IMR-90 (cell line): ENCODE measurements at places on chromosomes 16 and 17. TPM values are rescaled to one million over a fixed set of nuclear protein-coding genes. Genes with fewer than 3 reads are reported as not detected.

Gene GRIN2C
- not detected in 2 replicates for total RNA-seq

DNA sequence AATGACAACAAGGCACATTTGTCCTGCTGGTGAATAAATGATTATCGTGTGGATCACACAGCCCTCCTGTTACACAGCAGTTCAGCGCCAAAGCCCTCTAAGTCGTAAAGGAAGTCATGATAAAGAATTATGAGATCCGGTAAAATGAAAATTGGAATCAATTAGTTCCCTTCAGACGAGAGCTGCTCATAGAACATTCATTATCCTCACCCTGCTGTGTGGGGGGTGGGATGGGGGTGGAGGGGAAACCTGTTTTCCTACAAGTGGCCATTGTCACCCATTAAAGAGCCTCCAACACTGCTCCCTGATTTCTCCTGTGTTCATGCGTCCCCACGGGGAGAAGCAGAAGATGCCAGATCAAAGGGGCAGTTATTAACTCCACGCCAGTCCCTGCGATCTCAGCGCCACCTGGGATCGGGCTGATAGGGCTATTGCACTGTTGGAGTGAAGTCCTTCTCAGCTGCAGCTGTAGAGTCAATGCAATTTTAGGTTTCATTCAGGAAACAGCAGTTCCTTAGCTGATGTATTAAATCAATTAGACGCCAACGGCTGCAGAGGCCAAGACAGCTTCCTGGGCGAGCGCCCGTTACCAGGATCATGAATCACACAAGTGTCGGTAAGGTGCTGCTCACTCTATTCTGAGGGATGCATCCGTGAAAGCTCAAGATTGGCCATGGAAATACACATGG is 19.2 kb upstream of the CACNG4 start:
- H3K27ac ChIP-seq, result no peak overlapping the region
- peaks cover 3% of the 10 kb centered on the region; the same call in 1 of the 2 replicates for H3K4me1 ChIP-seq
- no peak overlapping the region for H3K4me3 ChIP-seq
- H3K36me3 ChIP-seq, result no peaks in the 10 kb centered on the region
- peaks cover 14% of the 10 kb centered on the region for H3K27me3 ChIP-seq

Gene EXOC7
- 98.9 and 118 TPM in 2 replicates for total RNA-seq

Gene TP53
- 26.4 and 31.2 TPM in 2 replicates for total RNA-seq

DNA sequence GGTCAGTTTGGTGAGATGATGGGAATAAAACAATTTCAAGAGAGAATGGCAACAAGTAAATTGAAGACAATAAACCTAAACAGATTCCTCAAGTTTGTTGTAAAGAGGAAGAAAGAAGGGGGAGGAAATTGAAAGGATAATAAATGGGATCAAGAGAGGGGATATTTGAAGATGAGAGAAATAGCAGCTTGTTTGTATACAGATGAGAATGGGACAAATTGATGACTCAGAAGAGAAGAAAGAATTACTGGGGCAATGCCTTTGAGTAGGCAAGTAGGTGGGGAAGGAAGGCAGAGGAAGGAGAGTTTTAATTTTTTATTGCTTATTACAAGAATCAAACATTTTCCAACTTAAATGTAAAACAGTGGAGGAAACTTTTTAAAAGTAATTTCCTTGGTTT is 98.3 kb downstream of the CHD9 start:
- H3K4me1 ChIP-seq, result peaks cover 6% of the 10 kb centered on the region
- no peak for DNase-seq
- no peak overlapping the region for H3K4me3 ChIP-seq
- peaks cover 7% of the 10 kb centered on the region for H3K36me3 ChIP-seq

Gene HLF
- 0.18 TPM in 1 of 2 replicates, not detected in the other for total RNA-seq

Gene ERI2
- total RNA-seq, result 10.2 and 15.0 TPM in 2 replicates

Gene SRCIN1
- total RNA-seq, result not detected in 2 replicates

Gene TPSB2
- total RNA-seq, result not detected in 2 replicates

GRCh38 chr17:1264196-1264595 is 6.0 kb upstream of the BHLHA9 start:
- H3K4me3 ChIP-seq, result no peak overlapping the region
- H3K27ac ChIP-seq, result no peak overlapping the region
- H3K27me3 ChIP-seq, result peaks cover 5% of the 10 kb centered on the region
- DNase-seq, result no peak

DNA sequence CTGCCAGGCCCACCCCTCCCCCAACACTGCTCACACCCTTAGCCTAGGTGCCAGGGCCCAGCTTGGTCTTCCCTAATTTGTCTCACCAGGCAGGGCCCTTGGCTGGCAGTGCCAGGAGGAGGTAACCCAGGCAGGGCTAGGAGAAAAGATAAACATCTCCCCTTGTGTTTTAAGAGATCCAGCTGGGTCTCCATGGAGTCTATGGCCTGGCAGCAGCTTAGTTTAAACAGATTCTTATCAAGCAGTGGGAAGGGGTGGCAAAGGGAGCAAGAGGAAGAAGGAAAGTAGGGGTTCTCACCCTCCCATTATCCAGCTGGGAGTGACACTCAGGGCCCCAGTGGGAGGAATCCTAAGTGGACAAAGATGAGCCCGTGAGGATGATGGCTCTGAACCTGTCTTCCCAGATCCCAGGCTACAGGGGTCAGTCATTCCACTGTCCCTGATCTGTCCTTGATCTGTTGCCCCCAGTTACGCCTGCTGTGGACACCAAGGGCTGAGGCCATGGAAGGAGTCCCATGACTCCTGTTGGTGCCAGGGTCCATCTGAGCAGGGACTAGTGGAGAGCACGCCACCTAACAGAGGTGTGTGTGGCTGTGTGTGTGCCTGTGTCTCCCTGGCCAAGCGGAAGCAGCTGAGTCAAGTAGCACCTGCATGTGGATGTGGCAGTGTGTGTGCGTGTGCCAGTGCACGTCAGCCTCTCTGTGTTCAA is 47.4 kb upstream of the MEIOC start:
- H3K27ac ChIP-seq, result peak overlapping the region; percentile 77
- H3K4me1 ChIP-seq, result peaks cover 17% of the 10 kb centered on the region
- no peaks in the 10 kb centered on the region for H3K36me3 ChIP-seq
- DNase-seq, result no peak
- no peaks in the 10 kb centered on the region for H3K27me3 ChIP-seq
- no peak overlapping the region for H3K4me3 ChIP-seq

DNA sequence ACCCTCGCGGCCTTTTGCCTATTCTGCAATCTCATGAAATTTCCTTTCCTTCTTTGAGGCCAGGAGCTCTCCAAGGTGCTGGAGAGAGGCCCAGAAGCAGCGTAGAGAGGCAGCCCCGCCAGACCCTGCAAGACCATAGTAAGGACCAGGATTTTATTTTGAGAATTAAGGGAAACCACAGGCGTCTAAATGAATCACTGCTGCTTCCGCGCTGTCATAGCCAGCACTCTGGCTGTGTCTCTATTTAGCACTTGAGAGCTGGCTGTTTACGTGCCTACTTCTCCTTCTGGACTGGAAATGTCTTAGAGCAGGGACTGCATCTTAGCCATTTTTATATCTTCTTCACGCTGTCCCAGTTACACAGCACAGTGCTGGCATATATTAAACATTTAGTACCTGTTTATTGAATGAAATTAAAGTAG is 37.6 kb upstream of the PIRT start:
- H3K4me1 ChIP-seq, result no peaks in the 10 kb centered on the region
- no peaks in the 10 kb centered on the region for H3K36me3 ChIP-seq
- H3K4me3 ChIP-seq, result no peak overlapping the region
- DNase-seq, result no peak
- no peak overlapping the region for H3K27ac ChIP-seq
- H3K27me3 ChIP-seq, result no peaks in the 10 kb centered on the region

Gene NPTX1
- 20.8 and 23.3 TPM in 2 replicates for total RNA-seq

DNA sequence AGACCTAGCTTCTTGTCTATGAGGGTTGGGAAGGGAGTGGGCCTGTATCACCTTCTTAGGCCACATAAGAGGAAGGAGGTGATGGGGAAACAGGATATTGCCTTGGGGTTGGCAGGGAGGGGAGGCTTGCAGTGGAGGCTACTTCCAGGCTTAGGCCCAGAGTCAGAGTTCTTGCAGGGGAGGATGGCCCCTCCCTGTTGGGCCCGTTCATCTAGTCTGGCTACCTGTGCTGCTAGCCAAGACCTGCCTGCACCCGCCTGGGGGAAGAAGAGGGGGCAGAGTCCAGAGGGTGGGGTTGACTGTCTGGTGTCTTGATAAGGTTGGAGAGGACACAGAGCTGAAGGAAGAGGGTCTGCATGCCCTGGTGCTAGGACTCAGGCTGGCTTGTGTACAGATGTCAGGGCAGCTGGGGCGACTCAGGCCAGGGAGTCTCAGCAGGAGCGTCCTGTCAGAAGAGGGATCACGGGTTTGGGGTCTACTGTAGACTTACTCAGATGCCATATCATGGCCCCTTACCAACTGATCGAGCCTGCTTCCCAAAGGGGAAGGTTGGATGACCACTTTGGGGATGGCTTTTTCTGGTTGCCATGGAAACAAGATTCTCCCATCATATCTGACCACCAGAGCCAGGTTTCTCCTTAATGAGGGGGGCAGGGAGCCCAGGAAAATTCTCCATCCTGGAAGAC is 5.3 kb downstream of the KDM6B start:
- peak overlapping the region; percentile 36; the same call in 1 of the 2 replicates for H3K4me3 ChIP-seq
- peaks cover 8% of the 10 kb centered on the region; the same call in 1 of the 2 replicates for H3K36me3 ChIP-seq
- DNase-seq, result no peak
- H3K27me3 ChIP-seq, result no peaks in the 10 kb centered on the region
- H3K4me1 ChIP-seq, result peaks cover 19% of the 10 kb centered on the region
- H3K27ac ChIP-seq, result peak overlapping the region; percentile 81

Gene PIK3R5
- total RNA-seq, result not detected in 2 replicates

Gene ERAL1
- total RNA-seq, result 25.8 and 34.1 TPM in 2 replicates

GRCh38 chr16:46828292-46828691 is 2.7 kb downstream of the C16orf87 start:
- H3K4me3 ChIP-seq, result no peak overlapping the region
- H3K4me1 ChIP-seq, result peaks cover 10% of the 10 kb centered on the region
- no peaks in the 10 kb centered on the region for H3K27me3 ChIP-seq
- no peak for DNase-seq
- no peaks in the 10 kb centered on the region; the same call in 1 of the 2 replicates for H3K36me3 ChIP-seq

DNA sequence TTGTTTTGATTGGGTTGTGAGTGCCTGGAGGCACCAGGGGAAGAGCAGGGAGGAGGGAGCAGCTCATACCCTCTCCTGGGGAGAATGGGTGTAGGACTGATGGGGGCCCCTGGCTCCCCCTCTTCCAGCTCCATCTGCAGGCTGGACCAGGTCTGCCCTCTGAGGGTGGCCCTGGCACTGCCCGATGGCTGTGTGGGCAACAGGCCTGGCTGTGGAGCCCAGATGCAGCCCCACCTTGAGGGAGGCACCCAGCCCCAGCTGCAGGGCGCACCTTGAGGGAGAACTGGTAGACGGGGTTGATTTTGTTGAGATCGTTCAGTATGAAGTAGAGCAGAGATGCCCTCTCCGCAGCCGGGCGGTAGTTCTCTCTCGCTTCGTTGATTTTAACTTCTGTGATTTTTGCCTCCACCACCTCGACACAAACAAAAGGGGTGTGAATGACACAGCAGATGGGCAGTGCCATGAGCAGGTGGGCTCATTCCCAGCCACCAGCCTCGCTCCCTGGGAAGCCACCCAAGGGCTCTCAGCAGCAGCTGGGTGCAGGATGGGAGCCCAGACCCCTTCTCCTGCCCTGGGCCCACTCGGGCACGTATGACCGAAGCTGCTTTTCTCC is 71.6 kb downstream of the PGS1 start:
- H3K27ac ChIP-seq, result no peak overlapping the region
- H3K4me1 ChIP-seq, result no peaks in the 10 kb centered on the region; the same call in 1 of the 2 replicates
- peaks cover 13% of the 10 kb centered on the region; the same call in 1 of the 2 replicates for H3K27me3 ChIP-seq
- H3K4me3 ChIP-seq, result no peak overlapping the region
- no peaks in the 10 kb centered on the region for H3K36me3 ChIP-seq
- no peak for DNase-seq

GRCh38 chr17:37081287-37081686 is 132.5 kb downstream of the AATF start:
- no peak for DNase-seq
- H3K4me1 ChIP-seq, result no peaks in the 10 kb centered on the region
- no peak overlapping the region for H3K4me3 ChIP-seq
- H3K27ac ChIP-seq, result no peak overlapping the region
- H3K27me3 ChIP-seq, result no peaks in the 10 kb centered on the region
- H3K36me3 ChIP-seq, result peaks cover 7% of the 10 kb centered on the region; the same call in 1 of the 2 replicates

GRCh38 chr17:76677406-76677805 is 33.4 kb downstream of the MXRA7 start:
- no peak overlapping the region for H3K27ac ChIP-seq
- DNase-seq, result no peak
- H3K4me1 ChIP-seq, result peaks cover 7% of the 10 kb centered on the region
- no peaks in the 10 kb centered on the region for H3K27me3 ChIP-seq
- no peak overlapping the region for H3K4me3 ChIP-seq

DNA sequence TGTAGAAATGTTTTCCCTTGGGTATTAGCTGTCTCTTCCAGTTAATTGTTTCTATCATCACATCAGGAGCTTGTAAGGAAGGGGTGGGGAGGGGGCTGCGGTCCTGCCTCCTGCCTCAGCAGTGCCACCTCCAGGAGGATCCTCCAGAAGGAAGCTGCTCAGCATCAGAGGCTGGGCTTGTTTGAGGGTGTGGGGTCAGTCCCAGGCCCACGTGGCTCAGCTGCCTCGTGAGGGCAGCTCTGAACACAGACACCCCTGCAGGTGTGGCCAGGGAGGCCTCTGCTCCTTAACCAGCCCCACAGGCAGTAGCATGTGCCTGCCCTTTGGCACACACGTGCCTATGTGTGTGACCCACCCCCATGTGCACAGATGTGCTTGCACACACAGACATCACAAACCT is 46.3 kb downstream of the MRM1 start:
- H3K27ac ChIP-seq, result no peak overlapping the region
- no peaks in the 10 kb centered on the region for H3K36me3 ChIP-seq
- no peak overlapping the region for H3K4me3 ChIP-seq
- H3K4me1 ChIP-seq, result no peaks in the 10 kb centered on the region
- peaks cover 70% of the 10 kb centered on the region for H3K27me3 ChIP-seq

Gene TRPV2
- total RNA-seq, result 27.2 and 30.8 TPM in 2 replicates

- H3K4me1 ChIP-seq, result no peaks in the 10 kb centered on the region
- H3K27ac ChIP-seq, result no peak overlapping the region
- H3K4me3 ChIP-seq, result no peak overlapping the region
Measured at GRCh38 chr16:25957707-25958106, 265.9 kb downstream of the HS3ST4 start.

Gene KCNJ12
- total RNA-seq, result under 0.01 and 0.28 TPM in 2 replicates

- DNase-seq, result no peak
- H3K27ac ChIP-seq, result no peak overlapping the region
- no peaks in the 10 kb centered on the region for H3K36me3 ChIP-seq
Measured at GRCh38 chr16:76696876-76697275, 419.7 kb downstream of the CNTNAP4 start.

DNA sequence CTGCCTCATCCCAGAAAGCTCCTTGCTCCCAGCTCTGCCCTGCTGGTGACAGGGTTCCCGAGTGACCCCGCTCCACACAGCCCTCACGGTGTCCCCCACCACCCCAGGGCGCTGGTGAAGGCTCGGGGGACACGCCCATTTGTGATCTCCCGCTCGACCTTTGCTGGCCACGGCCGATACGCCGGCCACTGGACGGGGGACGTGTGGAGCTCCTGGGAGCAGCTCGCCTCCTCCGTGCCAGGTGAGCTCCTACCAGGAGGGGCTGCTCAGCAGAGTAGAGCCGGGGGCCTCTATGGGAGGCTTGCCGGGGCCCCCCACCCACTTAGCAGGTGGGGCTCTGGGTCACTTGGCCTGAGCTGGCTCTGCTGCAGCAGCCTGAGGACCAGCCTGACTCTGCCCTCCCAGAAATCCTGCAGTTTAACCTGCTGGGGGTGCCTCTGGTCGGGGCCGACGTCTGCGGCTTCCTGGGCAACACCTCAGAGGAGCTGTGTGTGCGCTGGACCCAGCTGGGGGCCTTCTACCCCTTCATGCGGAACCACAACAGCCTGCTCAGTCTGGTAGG is 11.2 kb downstream of the GAA start:
- H3K27ac ChIP-seq, result no peak overlapping the region
- peaks cover 5% of the 10 kb centered on the region for H3K4me1 ChIP-seq
- no peak overlapping the region for H3K4me3 ChIP-seq
- no peak for DNase-seq

Gene KRT33A
- total RNA-seq, result not detected in 2 replicates

Gene TP53TG3
- not detected in 2 replicates for total RNA-seq
